Spinal cord (tissue), 10 donors: ENCODE measurements at places on chromosomes 11 and 22. TPM values are rescaled to one million over a fixed set of nuclear protein-coding genes. Genes with fewer than 3 reads are reported as not detected.

ZNF214 gene
- 6.8 TPM for polyA plus RNA-seq

C11orf87 gene
- 46.6 TPM for polyA plus RNA-seq

TUB gene
- polyA plus RNA-seq, result 88.8 TPM

TMEM25 gene
- 43.2 TPM for polyA plus RNA-seq

APOBEC3G gene
- polyA plus RNA-seq, result 4.4 TPM

ATG13 gene
- polyA plus RNA-seq, result 70.7 TPM

INCENP gene
- polyA plus RNA-seq, result 32.9 TPM

SLC22A12 gene
- not detected for polyA plus RNA-seq

LRRN4CL gene
- 3.2 TPM for polyA plus RNA-seq

DNA sequence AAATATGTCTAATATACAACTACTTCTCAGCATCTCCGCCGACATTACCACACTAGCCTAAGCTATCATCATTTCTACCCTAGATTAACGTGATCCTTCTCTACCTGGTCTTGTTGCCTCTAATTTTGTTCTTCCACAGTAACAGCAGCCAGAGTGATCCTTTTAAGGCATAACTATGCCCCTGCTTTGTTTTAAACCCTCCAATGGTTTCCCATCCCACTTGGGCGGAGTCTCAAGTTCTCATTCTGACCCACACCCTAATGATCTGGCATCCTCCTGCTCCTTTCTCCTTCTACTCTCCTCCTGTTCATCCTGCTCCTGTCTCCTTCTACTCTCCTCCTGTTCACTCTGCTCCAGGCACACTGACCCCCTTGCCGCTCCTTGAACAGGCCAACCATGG lies 31.9 kb upstream of the POU2AF1 start:
- no peak for DNase-seq

DNA sequence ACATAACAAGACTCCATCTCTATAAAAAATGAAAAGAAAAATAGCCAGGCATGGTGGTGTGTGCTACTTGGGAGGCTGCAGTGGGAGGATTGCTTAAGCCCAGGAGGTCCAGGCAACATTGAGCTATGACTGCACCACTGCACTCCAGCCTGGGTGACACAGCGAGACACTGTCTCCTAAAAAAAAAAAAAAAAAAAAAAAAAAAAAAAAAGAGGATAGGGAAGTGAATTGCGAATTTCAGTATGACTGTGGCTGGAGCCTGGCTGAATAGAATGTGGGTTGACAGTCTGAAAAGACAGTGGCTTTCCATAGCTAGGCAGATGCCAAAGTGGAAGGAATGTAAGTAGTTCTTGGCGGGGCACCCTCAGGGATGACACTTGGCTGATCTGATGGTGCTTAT lies 6.4 kb upstream of the LDHAL6A start:
- DNase-seq, result no peak

- no peak for DNase-seq
Measured at GRCh38 chr11:83726316-83726715, 440.1 kb upstream of the CCDC90B start.

- no peak for DNase-seq
Measured at GRCh38 chr11:9629064-9629463, 34.8 kb upstream of the SWAP70 start.

DNA sequence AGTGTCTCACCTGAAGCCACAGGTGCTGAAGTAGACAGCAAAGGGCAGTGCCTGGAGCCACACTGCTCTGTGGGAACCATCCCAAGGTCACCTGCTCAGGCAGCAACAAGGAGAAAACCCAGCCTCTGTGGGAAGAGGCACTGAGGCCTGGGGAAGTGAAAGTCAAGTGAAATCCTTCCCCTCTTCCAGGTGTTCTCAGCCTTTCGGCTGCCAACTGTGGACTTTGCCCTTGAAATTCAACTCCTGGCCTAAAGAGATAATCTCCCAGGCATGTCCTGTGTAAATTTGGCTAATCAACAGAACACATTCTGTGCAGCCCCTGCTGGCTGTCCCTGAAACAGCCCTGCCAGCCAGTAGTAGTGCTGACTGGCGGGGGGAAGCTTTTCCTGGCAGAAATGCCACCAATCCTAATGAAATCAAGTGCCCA lies 112.1 kb downstream of the RPL27A start:
- no peak for DNase-seq

- no peak for DNase-seq
Measured at GRCh38 chr11:35116245-35116644, 22.7 kb upstream of the CD44 start.

DNA sequence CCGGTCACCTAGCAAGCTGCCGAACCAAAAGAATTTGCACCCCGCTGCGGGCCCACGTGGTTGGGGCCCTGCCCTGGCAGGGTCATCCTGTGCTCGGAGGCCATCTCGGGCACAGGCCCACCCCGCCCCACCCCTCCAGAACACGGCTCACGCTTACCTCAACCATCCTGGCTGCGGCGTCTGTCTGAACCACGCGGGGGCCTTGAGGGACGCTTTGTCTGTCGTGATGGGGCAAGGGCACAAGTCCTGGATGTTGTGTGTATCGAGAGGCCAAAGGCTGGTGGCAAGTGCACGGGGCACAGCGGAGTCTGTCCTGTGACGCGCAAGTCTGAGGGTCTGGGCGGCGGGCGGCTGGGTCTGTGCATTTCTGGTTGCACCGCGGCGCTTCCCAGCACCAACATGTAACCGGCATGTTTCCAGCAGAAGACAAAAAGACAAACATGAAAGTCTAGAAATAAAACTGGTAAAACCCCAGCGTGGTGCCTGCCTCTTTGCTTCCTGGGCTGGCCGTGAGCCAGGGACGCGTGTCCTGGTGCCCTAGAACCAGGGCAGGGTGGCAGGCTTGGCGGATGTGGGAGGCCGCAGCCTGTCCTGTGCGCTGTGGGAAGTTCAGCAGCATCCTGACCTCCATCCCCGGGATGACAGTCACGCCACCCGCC lies 13.2 kb downstream of the CCND1 start:
- no peak for DNase-seq

GRCh38 chr11:80118073-80118472 lies 677.2 kb upstream of the TENM4 start:
- no peak for DNase-seq

DNA sequence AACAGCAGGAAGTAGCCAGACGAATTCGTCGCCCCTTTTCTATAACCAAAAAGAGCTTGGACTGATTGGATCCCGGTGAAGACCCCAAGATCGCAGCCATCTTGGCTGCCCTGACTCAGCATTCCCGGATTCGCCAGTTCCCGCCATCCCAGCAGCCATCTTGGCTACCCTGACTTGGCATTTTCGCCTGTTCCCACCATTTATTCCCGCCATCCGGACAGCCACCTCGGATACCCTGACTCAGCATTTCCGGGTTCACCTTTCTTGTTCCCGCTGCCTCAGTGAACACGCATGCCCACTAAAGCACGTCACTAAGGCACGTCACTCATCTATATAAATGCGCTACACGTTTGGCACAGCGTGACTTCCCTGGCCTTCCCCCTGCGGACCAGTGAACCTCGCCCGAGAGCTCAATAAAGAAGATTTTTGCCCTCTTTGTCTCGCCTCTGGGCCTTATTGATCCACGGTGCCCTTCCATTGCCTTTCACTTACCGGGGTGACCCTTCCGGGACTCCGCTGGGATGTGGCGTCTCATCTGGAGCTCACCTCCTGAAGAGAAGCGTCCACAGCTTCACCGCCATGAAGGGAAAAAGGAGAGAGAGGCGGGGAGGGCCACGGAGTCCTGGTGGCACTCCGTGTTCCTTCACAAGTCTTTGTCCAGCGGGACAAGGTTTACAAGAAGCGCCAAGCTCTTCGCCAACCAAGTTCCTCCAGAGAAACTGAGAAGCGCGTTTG lies 4.0 kb upstream of the OR56A3 start:
- no peak for DNase-seq

DNA sequence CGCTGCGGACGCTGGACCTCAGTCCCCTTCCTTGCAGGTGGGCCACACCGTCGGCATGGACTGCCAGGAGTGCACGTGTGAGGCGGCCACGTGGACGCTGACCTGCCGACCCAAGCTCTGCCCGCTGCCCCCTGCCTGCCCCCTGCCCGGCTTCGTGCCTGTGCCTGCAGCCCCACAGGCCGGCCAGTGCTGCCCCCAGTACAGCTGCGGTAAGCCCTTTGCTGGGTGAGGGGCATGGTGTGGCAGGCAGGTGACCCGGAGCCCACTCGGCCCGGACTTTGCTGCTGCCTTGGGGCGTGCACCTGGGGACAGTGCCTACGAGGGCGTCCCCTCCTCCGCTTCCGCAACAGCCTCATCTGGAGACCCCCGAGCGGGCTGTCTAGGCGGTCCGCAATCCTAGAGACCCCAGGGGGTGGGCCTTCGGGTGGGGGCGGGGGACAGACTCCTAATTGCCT lies 25.4 kb upstream of the MUC5B start:
- no peak for DNase-seq

DNA sequence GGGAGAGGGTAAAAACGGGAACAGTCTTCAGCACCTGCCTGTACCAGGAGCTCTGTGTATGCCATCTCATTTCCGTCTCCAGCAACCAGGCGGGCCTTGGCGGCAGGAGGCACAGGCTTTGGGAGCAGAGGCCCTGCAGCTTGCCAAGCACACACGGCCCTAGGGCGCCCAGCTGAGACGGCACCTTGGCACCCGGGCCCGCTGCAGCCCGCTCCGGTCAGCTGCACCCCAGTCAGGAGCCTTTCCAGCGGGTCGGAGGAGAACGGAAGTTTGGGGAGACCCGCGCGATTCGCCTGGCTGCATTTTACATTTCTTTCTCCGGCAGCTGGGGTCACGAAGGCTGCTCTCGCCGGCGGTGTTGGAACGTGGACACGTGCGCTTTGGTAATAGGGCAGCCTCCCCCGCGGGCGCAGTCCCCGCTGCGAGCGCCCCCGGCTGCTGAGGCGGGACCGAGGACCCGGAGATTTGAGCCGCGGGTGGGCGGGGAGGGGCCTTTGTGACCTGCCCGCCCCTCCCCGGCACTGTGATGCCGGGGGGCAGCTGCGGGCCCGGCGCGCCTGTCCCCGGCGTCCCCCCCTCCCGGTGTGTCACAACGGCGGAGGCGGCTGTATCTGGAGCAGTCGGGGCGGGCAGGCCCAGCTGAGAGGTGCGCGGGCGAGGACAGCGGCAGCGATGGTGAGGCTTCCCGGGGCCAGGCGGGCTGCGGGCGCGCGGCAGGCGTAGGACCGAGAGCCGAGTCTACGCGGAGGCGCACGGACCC lies at the start of gene TUBA8:
TUBA8 (plus strand) TSS at position 616 of the 760 bp plus-strand sequence; CDS start at position 673, 57 bp downstream.
- peak; percentile 51 for DNase-seq

- no peak for DNase-seq
Measured at GRCh38 chr11:129657866-129658525, 157.7 kb upstream of the TMEM45B start.

- DNase-seq, result peak; percentile 31
Measured at GRCh38 chr11:72352859-72353551, 81.3 kb downstream of the CLPB start.

DNA sequence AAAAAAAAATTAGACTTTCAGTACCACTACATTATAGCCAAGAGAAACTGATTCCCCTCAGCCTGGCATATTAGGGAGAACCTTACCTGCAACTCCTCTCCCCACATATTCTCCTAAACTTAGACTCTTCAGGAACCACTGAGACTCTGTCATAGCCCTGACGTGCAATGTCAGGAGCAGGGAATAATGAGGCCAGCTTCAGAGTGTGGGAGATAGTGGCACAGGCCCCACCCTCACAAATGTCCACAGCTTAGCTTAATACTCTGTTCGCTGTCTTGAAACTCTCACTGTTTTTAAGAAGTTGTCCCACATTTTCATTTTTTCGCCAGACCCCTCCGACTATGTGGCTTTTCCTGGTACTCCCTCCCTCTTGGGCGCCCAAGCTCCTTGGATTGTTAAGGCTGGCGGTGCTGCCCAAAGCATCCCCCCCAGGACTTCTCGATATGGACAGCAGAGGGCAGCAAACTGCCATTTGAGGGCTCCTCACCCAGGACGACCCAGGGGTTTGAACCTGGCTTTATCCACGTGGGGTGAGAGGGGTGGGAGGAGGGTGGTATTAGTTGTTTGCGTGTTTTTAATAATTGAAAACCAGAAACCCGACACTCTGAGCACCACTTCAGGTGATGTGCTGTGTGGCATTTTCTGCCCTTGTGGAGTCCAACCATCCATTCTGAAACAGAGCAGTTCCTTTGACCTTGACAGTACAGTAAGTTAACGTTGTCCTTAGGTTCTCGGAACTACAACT lies 45.2 kb upstream of the RASSF10 start:
- peak; percentile 39 for DNase-seq

DNA sequence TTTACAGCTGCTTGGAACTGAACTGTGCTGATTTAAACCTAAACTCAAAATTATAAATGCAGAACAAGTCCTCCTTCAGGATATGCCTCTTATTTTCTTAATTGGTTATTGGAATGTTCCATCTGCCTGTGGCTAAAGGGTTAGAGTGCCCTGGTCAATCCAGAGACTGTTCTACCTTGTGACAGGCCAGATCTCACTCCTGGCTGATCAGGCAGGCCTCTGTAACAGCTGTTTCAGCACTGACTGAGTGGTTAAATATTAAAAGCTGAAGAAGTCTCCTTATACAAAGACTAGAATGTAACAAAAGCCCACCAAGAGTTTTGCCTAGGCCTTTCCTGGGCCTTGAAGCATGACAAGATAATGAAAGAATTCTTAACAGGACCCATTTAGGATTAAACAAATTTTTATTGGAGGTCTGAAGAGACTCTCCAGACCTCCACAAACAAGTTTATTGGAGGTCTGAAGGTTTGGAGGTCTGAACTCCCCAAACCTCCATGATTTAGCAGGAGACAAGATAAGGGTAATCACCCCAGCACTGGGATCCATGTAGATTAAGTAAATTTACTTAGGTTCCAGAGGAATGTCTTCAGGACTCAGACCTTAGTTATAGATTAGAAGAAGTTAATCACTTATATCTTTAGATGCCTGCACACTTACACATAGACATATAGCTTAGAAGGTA lies 35.8 kb downstream of the TMPRSS5 start:
- DNase-seq, result no peak

GRCh38 chr11:115911613-115912346 lies 407.6 kb upstream of the CADM1 start:
- DNase-seq, result peak; percentile 58

GRCh38 chr11:40877256-40877655 lies 582.2 kb downstream of the LRRC4C start:
- no peak for DNase-seq
